A549 treated with AZD2906 at 1 μM for 4 hours (cell line): ENCODE measurements at places on chromosomes 2 and 18. TPM values are rescaled to one million over a fixed set of nuclear protein-coding genes. Genes with fewer than 3 reads are reported as not detected.

The CDH20 gene
- 0.05 TPM in 1 of 5 replicates, not detected in the others for total RNA-seq

The TFCP2L1 gene
- 23.4 to 29.7 TPM (median 25.7 TPM) in 5 replicates for total RNA-seq

The CD207 gene
- not detected in 5 replicates for total RNA-seq

The SNED1 gene
- total RNA-seq: 0.53 to 1.5 TPM (median 1.1 TPM) in 5 replicates

The DOCK10 gene
- total RNA-seq: 20.7 to 30.1 TPM (median 23.3 TPM) in 5 replicates

The DSG1 gene
- total RNA-seq: not detected in 5 replicates

The CNDP2 gene
- 75.6 to 98.9 TPM (median 80.5 TPM) in 5 replicates for total RNA-seq

The SCN1A gene
- not detected in 5 replicates for total RNA-seq

The CAD gene
- 49.7 to 63.9 TPM (median 61.7 TPM) in 5 replicates for total RNA-seq

The NAT8 gene
- not detected in 5 replicates for total RNA-seq

The ZSWIM2 gene
- not detected in 5 replicates for total RNA-seq

The ASB18 gene
- not detected in 5 replicates for total RNA-seq

The CRYBA2 gene
- total RNA-seq: 0.10 to 0.25 TPM in 2 of 5 replicates, not detected in the others

The FAM110C gene
- total RNA-seq: 0.17 to 0.40 TPM (median 0.32 TPM) in 5 replicates

The MAP4K3 gene
- 15.7 to 21.3 TPM (median 18.8 TPM) in 5 replicates for total RNA-seq

The PLCD4 gene
- 0.22 to 0.80 TPM (median 0.38 TPM) in 5 replicates for total RNA-seq
